Activated CD8-positive, alpha-beta memory T cell treated with anti-CD3 and anti-CD28 coated beads for 1 hour (primary cell): ENCODE measurements at places on chromosomes 6 and 20.

DNA sequence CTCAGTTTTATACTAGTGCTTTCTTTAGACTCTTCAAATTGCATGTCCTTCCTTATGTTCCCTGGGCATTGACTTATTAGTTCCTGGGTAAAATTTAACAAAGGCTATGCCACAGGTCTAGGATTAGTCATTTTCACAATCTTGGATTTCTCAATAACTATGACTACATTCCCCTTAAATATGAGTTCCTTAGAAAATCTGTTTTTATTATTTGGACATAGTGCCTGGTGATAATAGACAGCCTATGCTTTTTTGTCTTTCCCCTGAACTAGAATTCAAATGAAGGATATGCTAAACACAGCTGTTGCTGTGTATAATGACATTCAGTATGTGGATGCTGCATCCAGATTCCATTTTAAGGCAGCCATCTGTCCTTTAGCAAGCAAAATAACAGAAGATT lies 1252.8 kb upstream of the GJE1 start:
- DNase-seq, result no peak

DNA sequence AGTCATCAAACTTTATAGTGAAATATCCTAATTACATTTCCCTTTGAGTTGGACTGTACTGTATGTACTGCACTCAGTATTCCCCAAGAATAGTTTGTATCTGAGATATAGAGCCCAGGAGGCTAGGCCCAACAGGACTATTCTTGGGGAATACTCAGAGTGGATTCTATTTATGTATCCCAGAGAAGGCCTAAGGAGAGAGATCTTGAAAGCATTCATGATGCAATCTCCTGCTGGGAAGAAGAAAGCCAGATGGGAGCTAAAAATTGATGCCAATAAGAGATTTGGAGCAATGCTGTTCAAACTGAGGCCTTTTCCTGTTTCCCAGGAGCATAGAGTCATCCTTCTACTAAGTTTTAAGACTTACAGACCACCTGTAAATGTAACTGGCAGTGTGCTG lies 452.1 kb upstream of the PLCB4 start:
- no peak for DNase-seq

DNA sequence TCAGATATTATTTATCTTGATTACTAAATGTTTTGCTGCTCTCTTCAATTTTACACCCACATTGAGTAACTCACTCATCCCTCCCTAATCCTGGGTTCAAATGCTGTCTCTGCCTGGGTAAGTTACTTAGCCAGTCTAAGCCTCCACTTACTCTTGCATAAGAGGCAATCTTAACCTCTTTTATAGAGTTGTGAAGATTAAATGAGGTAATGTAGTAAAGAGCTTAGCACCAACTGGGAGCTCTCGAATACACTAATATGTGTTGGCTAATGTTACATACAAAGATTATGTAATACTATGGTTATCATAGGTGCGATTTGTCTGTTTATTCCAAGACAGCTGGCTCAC lies 134.4 kb upstream of the STMND1 start:
- DNase-seq, result no peak

- no peak for DNase-seq
Observed at GRCh38 chr6:105609375-105609991, 206.6 kb upstream of the PREP start.

DNA sequence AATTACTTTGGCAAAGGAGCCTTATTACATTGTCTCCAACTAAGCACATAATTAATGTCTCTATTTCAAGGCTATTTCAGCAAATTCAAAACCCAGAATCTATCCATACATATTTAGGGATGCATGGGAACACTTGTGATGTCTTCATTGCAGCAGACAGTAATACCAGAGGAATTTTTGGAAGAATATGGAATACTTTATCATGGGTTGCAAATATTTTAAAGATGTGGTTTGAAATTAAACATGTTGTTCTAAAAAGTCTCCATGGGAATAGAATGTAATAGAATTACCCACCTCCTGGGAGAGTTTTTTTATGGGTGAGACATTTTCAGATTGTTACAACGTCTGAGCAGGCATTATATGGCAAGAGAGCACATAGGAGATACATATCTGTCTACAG lies 170.8 kb downstream of the KCNQ5 start:
- DNase-seq, result no peak

GRCh38 chr6:48069280-48069679 lies 41.7 kb downstream of the PTCHD4 start:
- no peak for DNase-seq
